ENCODE measurements at places on chromosomes 4 and X.

DNA sequence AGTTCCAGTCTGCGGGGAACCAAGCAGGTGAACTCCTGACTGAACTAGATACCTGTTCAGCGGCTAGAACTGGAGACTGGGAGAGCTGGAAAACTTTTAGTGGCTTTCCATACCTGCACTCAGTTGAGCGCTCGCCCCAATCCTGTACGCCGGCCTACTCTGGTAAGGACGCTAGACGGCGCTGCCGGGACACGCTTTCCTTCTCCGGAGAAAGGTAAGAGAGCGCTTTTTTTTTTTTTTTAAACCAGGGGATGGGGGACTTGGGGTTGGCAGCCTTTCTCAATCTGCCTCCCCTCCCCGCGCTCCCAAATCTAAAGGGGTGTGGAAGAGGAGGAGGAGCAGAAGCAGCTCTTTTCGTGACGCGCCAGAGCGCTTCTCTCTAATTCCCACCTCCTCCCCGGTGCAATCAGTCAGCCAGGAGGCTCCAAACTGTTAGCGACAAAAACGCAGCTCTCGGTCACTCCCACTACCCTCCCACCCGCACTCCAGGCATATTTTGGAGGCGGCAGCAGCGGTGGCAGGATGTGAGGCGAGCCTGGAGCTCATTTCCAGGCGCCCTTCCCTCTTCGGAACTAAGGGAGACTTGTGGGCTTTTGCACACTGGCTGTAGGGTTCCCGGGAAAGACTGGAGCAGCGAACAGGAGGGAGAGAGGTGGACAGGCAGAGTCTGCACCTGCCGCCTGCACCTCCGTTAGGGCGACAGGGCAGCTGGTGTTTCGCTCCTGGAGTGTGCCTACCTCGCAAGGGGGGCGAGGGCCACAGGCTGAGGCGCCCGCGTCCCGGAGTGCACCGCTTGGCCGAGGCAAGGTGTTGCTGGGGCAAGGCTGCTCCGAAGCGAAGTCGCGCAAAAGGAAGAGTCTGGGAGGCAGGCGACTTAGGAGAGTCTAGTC is at the start of gene IL1RAPL2:
Gene IL1RAPL2 (plus strand): TSS at position 409 of the 890 bp plus-strand sequence.
- DNase-seq, result no peak

- DNase-seq, result no peak
These were observed 123.6 kb upstream of the RBPJ start for GRCh38 chr4:26197018-26197779.

GRCh38 chr4:148396986-148397673 is 45.1 kb downstream of the NR3C2 start:
- no peak for DNase-seq

GRCh38 chr4:141642711-141643110 is 6.3 kb downstream of the IL15 start:
- DNase-seq, result no peak

- DNase-seq, result no peak
These were observed 325.2 kb downstream of the NR3C2 start for GRCh38 chr4:148116969-148117368.

DNA sequence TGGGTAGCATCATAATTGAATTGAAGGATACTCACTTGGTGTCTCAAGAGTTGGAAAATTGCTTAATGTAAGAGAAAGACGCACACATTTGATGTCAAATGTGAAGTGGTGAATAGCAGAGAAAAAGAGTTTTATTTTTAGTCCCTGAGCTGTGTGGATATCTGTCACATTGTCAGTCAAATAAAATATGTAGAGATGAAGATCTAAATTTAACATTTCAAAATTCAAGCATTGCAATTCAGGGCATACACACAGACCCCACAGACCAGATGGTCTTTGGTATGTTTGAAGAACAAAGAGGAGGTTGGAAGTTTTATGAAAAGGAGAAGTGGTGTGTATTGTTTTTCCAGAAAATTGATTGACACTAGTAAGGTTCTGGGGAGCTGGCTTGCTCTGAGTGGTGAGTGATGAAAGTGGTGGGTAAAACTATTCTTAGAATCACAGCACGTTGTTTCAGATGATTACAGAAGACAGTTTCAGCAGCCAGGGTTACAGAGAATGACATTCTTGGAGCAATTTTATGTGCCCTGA is 44.9 kb upstream of the BBS12 start:
- DNase-seq, result no peak

GRCh38 chr4:186739317-186739716 is 15.7 kb upstream of the FAT1 start:
- no peak for DNase-seq

DNA sequence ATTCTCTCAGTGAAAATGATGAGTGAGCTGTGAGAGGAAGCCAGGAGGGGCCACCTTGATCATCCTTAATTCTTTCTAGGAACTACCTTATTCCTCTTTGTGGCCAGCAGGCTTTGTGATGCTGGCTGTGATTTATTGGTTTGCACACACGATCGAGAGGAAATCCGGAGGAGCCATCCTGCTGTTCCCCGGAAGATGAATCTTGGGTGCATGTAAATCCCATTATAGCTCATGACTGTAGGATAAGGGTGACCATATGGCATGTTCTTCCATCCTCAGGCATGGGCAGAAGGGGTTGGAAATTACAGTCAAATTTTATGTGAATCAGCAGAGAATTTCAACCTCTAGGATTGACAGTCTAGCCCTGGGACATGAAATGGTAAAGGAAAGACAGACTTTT is 254.5 kb downstream of the UNC5C start:
- DNase-seq, result no peak

GRCh38 chr4:8849266-8850073 is 22.2 kb downstream of the HMX1 start:
- DNase-seq, result no peak

- no peak for DNase-seq
These were observed 330.9 kb downstream of the ARHGAP24 start for GRCh38 chr4:85805891-85806290.

GRCh38 chrX:150409964-150410363 is 46.8 kb downstream of the MAMLD1 start:
- no peak for DNase-seq

All from stimulated activated CD4-positive, alpha-beta T cell treated with anti-CD3 and anti-CD28 coated beads, Interleukin-1b, Interleukin-23, amount 100 ng/mL, for 1 hour (primary cell).